ACHN (cell line): ENCODE measurements at places on chromosomes 4 and X.
A peak's percentile ranks its signal among the peaks of the same experiment; 100 is the strongest.

GRCh38 chrX:39845233-39845632 lies 252.5 kb downstream of the BCOR start:
- DNase-seq: no peak

GRCh38 chrX:21974011-21974385 lies 33.5 kb downstream of the SMS start:
- no peak for DNase-seq

DNA sequence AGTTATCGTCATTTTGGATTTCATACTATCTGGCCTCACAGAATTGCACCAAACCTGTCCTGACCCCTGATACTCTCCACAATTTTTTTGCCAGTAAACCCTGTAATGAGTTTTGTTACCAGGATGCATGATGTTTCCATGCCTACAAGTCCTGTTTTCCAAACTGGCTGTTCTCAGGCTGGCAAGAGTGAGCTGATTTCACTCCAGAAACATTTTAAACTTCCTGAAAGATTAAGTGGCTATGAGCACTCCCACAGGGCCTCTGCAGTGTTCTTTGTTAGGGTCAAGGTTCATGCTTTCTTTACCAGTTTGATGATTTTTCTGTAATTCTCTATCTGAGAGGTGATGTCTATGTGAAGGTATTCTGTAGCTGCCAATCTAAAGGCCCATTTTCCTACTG lies 31.7 kb upstream of the PDLIM3 start:
- DNase-seq: no peak

DNA sequence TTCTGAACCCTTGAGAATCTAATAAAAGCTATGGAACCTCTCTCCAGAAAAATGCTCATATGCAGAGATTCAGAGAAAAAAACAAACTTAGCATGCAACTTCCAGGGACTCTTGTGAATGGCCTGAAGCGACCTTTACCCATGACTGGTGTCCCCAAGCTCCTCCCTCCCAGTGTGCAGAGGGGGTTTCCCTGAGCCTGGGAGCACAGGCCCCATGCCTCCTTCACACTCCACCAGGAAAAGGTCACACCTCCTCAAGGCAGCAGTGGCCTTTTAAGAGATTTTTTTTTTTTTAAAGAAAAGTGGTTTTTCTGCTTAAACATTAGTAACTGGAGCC lies 13.3 kb upstream of the UBA6 start:
- no peak for DNase-seq

DNA sequence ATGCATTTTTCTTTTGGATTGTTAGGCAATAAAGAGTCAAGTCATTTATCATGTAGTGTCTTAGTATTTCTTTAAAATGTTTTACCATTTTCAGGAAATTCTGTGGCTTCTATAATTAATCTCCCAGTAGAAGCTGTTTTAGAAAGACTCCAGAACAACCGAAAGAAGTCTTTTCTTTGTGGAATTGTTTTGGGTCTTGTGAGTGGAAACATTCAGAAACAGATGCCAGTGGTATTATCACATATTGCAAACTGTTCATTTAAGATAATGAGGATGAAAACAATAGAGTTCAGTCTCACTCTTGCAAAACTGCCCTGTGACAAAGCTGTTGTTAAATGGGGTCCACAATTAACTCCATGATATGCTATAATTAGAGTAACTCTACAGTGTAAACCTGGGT lies 211.2 kb upstream of the KIT start:
- DNase-seq: no peak

DNA sequence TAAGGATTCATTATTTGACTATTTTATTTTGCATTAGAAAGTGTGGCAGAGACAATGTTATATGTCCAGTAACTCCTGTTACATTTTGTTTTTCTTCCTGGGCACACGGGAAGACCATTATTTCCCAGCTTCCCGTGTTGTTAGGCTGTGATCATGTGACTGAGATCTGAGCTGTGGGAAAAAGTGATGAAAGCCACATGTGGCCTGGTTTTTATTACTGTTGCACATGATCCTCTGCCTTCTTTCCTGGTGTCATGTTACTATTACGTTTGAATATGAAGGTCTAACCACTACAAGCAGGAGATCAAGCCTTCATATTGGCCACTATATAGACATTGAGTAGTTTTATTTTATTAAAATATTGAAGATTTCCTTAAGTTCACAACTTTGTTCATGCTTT lies 28.2 kb upstream of the MID1 start:
- DNase-seq: no peak

GRCh38 chrX:148492057-148492456 lies 8.4 kb upstream of the AFF2 start:
- DNase-seq: no peak

GRCh38 chr4:952881-953573 lies 20.3 kb downstream of the DGKQ start:
- DNase-seq: no peak

DNA sequence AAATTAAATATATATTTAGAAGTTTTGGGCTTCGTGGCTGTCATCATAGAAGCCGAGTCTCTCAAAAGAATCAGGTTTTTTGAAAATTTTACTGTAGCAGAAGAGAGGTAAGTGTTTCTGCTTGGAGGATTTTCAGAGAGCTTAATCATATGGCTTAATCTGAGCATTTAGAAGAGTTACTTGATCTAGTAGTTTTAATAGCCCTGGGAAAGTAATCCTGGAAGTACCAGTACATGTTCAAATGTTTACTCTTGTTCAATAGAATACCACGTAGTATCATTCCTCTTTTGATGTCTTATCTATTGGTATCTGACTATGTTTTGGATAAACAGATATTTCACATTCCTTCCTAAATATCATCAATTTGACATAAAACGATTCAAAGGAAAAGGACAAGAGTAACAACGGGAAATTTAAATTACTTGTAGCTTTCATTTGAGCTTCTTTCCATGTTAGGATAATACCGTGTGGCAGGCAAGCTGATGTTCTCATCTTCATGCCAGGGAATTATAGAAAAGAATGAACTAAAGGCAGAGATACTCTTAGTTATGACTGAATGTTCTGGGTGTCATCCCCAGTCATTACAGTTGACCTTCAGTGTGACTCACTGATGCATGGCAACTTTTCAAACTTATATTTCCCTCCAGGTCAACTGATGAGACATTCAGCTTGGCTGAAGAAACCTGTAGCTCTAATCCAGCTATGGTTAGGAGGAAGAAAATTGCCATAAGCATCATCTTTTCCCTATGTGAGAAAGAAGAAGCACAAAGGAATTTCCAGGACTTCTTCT lies 89.8 kb downstream of the FNIP2 start:
- DNase-seq: no peak

DNA sequence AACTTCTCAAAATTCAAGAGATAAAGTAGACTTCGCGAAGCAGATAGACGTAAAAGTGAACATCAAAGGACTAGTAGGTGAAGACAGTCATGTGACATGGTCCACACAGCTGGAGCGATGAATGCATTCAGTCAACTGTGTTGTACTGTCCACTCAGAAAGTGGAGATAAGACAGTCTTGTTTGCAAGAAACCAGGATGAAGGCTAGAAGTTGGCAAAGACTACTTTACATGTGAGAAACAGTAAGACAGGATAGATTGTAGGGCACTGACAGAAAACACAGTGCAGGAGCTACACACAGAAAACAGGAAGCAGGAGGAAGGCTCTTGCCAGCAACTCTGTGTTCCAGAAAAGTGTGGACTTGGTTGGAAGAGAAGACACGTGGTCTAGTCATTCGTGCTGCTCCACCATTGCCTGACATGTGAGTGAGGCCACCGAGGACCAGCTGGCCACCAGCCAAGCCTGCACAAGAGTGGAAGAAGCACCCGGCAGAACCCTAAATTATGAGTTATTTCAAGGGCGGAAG lies 78.9 kb downstream of the FAT1 start:
- DNase-seq: peak; percentile 40

- no peak for DNase-seq
Observed at GRCh38 chr4:173440888-173441287, 42.0 kb upstream of the SCRG1 start.

DNA sequence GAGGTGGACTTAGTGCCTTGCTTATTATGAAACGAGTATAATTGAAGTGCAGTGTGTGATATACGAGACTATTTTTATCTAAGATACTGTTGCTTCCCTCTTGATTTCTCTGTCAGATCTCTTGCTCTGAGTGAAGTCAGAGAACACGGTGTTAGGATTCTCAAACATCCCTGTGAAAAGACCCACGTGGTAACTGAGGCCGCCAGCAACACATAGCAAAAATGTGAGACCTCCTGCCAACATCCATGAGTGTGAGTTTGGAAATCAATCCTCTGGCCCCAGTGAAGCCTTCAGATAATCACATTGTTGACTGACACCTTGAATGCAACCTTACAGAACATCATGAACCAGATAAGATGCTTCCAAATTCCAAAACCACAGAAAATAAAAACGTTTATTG lies 954.4 kb downstream of the FAT4 start:
- no peak for DNase-seq

DNA sequence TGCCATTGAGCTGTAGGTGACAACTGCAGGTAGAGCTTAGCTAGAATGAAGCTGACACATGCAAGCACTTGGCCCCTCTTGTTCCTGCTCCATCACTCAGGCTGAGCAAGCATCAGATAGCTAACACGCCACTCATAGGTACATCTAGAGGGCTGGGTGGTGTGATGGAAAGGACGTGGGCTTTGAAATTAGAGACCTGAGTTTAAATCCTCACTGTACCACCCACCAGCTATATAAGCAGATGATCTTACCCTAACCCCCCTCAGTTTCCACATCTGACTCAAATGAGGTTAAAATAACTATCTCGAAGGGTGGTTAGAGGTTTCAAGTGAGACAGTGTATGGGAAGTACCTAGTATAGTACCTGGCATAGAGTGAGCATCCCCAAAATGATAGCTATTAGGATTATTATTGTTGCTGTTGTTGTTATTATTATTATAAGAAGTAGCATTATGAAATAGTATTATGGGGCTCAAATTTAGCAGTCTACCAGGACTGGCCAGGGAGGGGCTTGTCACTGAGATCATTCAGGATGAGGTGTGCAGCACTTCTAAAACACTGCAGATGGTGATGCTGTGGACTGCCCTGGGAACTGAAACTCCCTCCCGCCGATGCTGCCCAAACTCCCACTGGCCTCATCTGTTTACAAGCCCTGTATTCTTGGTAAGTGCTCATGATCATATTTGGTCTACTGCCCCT lies 59.0 kb downstream of the REELD1 start:
- no peak for DNase-seq

GRCh38 chrX:67780694-67781109 lies 236.9 kb downstream of the AR start:
- peak; percentile 22 for DNase-seq

DNA sequence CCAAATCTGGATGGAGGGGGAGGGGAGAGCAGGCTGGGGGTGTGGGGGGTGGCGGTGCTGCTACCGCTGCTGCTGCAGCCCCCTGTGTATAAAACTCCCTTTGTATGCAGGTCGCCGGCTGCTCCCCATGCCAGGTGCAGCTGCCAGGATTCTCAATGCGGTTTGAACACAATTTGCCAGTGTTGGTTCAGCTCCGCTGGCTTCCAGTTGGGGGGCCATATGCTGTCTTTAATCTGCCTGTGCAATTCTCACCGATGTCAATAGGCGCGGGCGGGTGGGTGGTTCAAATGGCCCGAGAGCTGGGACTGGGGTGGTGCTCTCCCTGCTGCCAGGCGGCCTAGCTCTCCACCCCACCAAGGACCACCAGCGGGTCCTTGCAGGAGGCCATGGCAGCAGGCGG lies 257.6 kb downstream of the BCOR start:
- DNase-seq: no peak
